ENCODE measurements at places on chromosomes 2 and 18.

- no peak for DNase-seq
Observed at GRCh38 chr2:150624001-150624401, 136.5 kb upstream of the RND3 start.

GRCh38 chr2:213149294-213149875, 2.0 kb downstream of the IKZF2 start:
- no peak for DNase-seq

DNA sequence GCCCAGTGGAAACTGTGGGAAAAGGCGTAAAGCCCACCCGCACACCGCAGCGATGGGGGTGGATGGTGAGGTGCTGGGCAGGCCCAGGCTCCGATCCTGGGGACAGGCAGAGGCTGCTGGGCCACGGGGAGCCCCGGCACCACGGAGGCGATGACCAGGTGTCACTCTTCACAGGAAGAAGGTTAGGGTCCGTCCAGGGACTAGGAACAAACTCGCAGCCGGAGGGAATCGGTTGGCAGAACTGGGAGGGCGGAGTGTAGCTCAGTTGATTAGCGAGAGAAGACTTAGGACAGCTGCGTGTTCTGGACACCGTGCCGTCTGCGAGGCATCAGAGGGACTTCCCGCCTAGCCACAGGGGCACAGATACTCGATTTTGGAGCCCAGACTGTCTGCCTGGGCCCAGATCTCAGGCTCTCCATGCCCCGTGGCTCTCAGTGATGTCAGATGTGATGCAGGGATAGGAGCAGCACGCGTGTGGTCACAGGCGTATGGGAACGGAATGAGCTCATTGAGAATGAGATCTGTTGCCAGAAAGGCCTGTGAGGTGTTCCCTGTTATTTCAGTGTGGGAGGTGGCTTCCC, 16.1 kb upstream of the ALLC start:
- no peak for DNase-seq

DNA sequence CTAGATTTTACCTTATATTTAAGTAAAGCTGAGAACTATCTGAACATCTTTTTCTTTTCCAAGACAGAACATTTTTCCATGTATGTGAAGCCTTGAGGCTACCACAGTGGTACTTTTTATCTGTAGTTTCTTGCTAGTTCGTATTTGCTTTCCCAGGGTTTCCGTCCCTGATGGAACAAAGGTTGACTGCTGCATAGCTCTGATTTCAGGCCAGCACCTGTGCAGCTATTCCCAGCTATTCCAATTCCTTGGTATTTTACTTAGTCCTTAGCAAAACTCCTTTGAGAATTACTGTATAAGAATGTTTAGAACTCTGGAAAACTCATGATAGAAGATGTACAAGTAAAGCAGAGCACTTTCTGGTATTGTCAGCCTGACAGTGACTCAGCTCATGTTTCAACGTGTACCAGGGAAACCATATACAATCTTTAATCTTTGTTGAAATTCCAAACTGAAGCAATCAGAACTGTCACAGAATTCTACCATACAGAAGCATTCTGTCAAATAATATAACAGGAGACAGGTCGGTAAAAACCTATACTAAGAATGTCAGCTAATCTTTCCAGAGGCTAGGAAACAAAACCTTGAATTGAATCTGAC, 162.2 kb downstream of the PKP4 start:
- DNase-seq = peak; percentile 14

GRCh38 chr18:80223581-80224148, 23.6 kb downstream of the PARD6G start:
- DNase-seq = no peak

- DNase-seq = no peak
Observed at GRCh38 chr2:234463626-234464290, 33.1 kb downstream of the ARL4C start.

DNA sequence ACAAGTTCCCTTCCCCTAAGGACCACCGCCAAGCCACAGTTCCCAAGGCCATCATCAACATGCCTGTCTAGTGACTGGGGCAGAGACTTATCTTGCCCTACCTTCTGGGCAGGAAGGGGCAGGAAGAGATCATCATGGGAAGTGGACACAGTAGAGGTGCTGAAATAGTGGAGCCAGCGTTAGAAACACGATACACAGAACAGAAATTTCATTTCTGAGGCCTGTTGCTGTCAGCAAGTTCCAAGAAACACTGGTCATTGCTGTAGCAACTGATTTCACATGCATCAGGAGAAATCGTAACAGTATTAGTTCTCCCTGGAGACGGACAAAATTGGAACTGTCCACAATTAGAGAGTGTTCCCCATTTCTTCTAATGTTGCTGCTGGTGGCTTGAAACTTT, 83.0 kb downstream of the COLEC12 start:
- DNase-seq = no peak

- peak; percentile 63 for DNase-seq
Observed at GRCh38 chr2:39469807-39470206, 32.7 kb upstream of the MAP4K3 start.

GRCh38 chr18:59952283-59953007, 52.6 kb downstream of the PMAIP1 start:
- no peak for DNase-seq

GRCh38 chr2:68739595-68740399, 5.2 kb downstream of the ARHGAP25 start:
- DNase-seq = no peak

GRCh38 chr2:95296011-95296410, 1.1 kb upstream of the KCNIP3 start:
- DNase-seq = no peak

GRCh38 chr2:45849491-45850283, 198.2 kb downstream of the PRKCE start:
- DNase-seq = no peak

- DNase-seq = peak; percentile 91
Observed at GRCh38 chr2:191218292-191218898, 26.8 kb upstream of the MYO1B start.

DNA sequence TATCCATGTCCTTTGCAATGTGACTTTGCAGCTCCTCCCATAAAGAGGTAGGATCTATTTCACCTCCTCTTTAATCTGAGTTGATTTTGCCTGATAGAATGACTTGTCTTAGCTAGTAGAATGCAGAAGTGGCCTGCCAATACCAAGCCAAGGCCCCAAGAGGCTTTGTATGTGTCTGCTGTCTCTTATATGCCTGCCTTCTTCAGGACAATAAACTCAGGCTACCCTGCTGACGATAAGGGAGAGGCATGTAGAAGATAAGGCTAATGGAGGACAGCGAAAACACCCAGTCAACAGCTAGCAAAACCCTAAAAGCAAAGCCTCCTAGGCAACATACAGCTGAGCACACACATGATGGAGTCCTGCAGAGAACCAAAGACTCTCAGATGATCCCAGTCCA, 1.8 kb upstream of the ZC3H8 start:
- DNase-seq = no peak

DNA sequence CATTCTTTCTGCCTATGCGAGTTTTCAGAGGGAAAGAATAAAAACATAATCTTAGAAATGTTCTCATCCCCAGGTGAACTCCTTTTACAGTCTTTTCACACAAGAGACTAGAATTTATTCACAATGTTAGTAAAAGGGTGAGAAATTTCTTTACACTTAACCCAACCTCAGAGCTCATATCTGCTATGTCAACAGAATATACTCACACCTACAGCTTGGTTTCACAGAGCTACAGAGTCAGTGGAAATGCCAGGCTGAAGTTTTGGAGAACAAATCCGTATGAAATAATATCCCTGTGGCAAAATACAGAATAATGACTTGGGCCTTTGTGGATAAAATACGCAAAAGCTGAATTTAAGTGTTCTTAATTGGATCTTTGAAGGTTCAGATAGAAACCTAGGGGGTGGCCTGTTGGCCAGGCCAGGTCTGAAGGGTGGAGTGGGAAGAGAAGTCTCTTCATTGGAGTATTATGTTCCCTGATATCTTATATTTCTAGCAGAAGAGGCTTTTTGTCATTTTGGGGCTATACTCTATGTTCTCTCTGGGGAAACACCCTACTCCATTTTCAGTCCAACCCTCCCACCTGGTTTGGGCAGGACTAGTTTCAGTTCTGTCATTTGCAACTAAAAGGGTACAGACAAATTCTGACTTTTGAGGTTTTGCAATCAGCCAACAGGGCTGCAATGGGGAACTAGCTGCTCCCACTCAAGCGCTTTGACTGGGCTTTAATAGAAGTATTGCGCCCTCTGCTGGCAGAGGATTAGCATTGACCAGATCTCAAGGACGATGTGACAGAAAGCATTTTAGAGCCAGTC, 25.7 kb downstream of the FBXO48 start:
- DNase-seq = peak; percentile 84

DNA sequence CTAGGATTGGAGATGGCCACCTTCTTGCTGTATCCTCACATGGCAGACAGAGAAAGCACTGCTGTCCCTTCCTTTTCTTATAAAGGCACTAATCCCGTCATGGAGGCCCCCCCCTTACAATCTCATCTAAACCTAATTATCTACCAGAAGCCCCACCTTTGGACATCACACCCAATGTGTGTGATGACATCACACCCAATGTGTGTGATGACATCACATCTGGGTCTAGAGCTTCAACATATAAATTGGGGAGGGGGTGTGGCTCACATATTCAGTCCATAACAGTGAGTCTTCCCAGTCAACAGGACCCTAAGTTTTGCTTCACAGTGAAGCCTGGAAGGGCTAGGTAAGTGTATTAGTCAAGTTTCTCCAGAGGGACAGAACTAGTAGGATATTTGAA, 213.1 kb downstream of the NYAP2 start:
- DNase-seq = no peak

DNA sequence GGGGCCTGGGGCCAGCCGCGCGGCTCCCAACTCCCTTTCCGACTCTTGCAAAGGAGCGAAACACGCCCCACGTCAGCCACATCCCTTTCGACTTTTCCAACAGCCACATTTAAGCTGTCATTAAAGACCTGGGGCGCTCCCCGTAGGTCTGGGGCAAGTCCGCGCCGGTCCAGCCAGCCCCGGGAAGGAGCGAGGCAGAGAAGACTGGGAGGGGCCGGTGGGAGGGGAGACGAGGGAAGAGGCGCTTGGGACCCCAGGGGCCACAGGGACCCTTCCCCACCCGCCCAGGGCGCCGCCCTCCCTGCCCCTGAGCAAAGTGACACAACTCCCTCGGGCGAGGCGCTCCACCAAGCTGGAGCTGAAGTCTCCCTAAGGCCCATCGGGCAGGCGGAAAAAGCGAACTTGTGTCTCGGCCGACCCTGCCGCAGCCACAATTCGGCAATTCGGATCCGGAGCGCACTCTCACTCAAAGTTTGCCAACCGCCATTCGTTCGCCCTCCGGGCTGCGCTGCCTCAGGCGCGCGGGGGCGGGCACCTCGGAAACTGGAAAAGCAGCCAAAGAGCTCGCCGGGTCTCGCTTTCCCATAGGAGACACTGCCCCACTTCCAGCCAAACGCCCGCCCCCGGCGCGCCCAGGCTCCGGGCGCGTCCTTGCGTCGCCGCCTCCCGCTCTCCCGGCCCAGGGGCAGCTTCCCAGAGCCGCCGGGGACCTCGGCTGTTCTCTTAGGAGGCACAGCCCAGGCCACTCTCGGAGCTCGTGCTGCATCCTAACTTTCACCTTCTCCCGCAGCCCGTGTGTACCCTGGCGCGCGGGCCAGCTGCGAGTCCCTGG, 1.1 kb upstream of the KCTD1 start:
- peak; percentile 51 for DNase-seq

DNA sequence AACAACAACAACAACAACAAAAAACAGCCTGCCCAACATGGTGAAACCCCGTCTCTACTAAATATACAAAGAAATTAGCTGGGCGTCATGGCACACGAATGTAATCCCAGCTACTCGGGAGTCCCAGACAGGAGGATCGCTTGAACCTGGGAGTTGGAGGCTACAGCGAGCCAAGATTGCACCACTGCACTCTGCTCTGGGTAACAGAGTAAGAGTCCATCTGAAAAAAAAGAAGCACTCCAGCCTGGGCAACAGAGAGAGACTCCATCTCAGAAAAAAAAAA, 344.1 kb upstream of the PLGLB2 start:
- no peak for DNase-seq

GRCh38 chr18:59783138-59783537, 85.9 kb upstream of the CCBE1 start:
- DNase-seq = peak; percentile 75

GRCh38 chr2:239154971-239155805, 245.6 kb downstream of the HDAC4 start:
- DNase-seq = no peak

DNA sequence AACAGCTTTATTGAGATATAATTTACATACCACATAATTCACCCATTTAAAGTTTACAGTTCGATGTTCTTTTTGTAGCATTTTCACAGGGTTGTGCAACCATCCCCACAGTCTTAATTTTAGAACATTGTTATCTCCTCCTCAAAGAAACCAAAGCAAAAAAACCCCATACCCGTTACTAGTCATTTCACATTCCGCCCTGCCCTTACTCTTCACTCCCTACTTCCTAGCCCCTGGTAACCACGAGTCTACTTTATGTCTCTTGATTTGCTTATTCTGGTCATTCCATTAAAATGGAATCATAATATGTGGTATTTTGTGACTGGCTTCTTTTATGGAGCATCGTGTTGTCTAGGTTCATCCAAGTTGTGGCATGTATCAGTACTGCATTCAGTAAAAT, 137.7 kb downstream of the TANC1 start:
- DNase-seq = no peak

DNA sequence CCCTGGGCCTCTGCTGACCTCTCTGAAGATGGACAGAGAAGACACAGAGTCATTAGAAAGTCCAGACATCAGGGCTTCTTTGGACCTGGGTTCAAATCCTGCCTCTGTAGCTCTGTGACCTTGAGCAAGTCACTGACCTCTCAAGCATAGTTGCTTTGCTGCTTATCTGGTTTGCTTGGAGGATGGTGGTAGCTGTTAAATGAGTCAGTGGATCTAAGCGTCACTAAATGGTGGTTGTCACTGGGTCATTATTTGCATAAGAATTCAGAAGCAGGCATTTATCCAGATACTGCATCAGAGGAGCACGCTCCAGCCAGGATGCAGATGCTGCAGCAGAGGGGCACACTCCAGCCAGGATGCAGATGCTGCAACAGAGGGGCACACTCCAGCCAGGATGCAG, 229.2 kb downstream of the GLI2 start:
- peak; percentile 78 for DNase-seq

DNA sequence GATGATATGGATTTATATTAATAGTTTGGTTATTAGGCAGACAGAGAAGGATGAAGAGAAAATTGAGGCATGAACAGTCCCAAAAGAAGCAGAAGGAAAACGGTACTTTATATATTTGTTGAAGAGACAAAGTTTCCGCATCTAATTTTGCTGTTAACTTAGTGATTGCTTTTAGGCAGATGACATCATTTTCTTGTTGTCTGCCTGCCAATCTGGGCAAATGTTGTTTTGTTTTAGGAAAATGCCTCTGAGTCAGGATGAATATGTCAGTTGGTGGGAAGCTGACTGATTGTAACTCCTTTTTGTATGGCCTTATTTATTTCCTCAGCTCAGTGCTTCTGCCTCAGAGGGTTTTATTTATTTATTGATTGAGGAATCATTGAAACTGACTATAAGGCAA, 52.5 kb upstream of the CAVIN2 start:
- DNase-seq = peak; percentile 88

GRCh38 chr2:159711562-159712142, 654 bp upstream of the MARCHF7 start:
- DNase-seq = no peak
